ENCODE measurements at places on chromosomes 1 and 21. TPM values are rescaled to one million over a fixed set of nuclear protein-coding genes. Genes with fewer than 3 reads are reported as not detected.

GRCh38 chr1:165829888-165830287 lies 2.5 kb downstream of the UCK2 start:
- H3K4me1 ChIP-seq: peaks cover 5% of the 10 kb centered on the region
- H3K36me3 ChIP-seq: no peaks in the 10 kb centered on the region
- H3K27ac ChIP-seq: no peak overlapping the region
- no peak overlapping the region for H3K4me3 ChIP-seq
- no peaks in the 10 kb centered on the region for H3K27me3 ChIP-seq

- H3K27me3 ChIP-seq: no peaks in the 10 kb centered on the region
- DNase-seq: no peak
- no peaks in the 10 kb centered on the region for H3K4me1 ChIP-seq
- no peak overlapping the region for H3K27ac ChIP-seq
- H3K36me3 ChIP-seq: no peaks in the 10 kb centered on the region
- no peak overlapping the region for H3K4me3 ChIP-seq
These were observed 334.2 kb downstream of the RPS6KC1 start for GRCh38 chr1:213385201-213385600.

DNA sequence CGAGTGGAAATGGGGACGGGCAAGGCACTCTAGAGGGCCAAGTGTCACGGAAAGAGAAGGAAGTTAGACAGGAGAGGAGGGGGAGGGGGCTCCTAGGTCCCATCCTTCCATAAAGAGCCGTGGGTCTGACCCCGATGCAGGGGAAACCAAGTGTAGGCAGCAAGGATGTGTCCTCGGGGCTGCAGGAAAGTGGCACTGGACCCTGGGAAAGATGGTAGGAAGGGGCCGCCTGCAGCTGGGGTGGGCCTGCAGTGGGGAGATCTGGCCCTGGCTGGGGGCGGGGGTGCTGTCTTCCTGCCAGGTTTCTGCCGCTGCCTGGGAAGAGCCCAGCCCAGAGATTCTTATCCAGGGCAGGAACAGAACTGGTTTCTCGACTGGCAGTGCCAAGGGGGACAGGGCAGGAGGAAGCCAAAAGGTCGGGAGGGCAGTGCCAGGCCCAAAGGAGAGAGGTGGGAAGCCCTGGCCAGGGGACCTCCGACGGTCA lies 12.9 kb downstream of the CRABP2 start:
- peak overlapping the region; percentile 80 for H3K27ac ChIP-seq
- no peak overlapping the region for H3K4me3 ChIP-seq
- H3K36me3 ChIP-seq: no peaks in the 10 kb centered on the region
- peaks cover 45% of the 10 kb centered on the region for H3K4me1 ChIP-seq
- no peaks in the 10 kb centered on the region for H3K27me3 ChIP-seq
- peak; percentile 79 for DNase-seq

- H3K4me1 ChIP-seq: peaks cover 4% of the 10 kb centered on the region
- no peak overlapping the region for H3K4me3 ChIP-seq
- no peak for DNase-seq
- no peaks in the 10 kb centered on the region for H3K36me3 ChIP-seq
- no peaks in the 10 kb centered on the region for H3K27me3 ChIP-seq
These were observed 101.2 kb downstream of the FMN2 start for GRCh38 chr1:240192851-240193250.

- H3K4me3 ChIP-seq: no peak overlapping the region
- H3K36me3 ChIP-seq: no peaks in the 10 kb centered on the region
- H3K27ac ChIP-seq: peak overlapping the region; percentile 96
- peaks cover 60% of the 10 kb centered on the region for H3K4me1 ChIP-seq
These were observed 3.0 kb downstream of the SORT1 start for GRCh38 chr1:109394591-109395281.

DNA sequence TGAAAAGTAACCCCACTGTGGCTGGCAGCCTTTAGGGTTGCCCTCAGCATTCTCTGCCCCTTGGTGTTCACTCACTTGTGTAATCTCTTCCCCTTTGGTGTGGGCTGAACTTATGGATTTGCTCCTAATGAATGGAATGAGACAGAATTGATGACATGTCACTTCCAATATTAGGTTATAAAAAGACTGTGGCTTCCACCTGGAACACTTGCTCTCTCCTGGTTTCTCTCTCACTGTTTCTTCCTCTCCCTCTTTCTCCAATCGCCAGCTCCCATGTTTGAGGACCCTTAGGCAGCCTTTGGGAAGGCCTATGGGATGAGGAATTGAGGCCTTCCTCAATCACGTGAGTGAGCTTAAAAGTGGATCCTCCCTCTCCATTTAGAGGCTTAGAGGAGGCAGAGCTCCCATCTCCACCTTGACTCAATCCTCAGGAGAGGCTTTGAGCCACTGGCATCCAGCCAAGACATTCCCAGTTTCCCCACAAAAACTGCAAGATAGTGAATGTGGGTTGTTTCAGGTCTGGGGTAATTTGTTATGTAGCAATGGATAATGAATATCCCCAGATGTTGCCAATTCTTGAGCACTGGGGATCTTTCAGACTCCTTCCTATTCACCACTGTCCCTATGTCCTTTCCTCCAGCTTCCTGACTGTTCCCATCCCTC lies 95.5 kb upstream of the CD34 start:
- no peak overlapping the region for H3K4me3 ChIP-seq
- DNase-seq: no peak
- no peak overlapping the region for H3K27ac ChIP-seq
- H3K36me3 ChIP-seq: no peaks in the 10 kb centered on the region

DNA sequence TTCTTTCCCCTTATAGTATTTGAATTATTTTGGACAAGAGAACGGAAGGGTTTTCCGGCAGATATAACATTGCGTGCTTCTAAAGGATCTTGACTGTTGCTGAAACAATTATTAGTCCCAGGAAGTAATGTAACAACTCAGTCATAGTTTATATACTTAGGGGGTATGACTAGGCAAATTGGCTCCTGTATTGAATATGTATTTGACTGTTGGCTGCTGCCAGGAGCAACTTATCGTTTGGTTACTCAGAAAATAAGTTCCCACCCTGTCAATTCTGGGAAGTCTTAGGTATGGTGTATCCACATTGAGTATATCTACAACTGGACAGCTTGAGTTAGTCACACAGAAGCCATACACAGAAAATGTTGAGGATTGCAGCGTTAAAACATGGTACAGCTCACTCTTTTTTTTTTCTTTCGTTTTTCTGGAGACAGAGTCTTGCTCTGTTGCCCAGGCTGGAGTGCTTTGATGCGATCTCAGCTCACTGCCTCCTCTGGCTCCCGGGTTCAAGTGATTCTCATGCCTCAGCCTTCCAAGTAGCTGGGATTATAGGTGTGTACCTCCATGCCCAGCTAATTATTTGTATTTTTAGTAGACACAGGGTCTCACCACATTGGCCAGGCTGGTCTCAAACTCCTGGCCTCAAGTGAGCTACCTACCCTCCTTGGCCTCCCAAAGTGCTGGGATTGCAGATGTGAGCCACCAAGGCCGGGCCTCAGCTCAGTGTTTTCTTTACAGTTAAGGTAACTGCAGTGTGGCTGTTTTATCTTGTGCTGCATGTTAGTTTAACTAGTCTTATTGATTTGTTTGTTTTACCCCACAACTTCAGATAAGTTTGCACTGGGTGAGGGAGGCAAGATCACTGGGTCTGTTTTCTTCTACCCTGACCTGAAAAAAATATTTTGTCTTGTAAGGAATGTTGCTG lies 10.2 kb downstream of the SMAP2 start:
- H3K27me3 ChIP-seq: no peaks in the 10 kb centered on the region
- peak overlapping the region; percentile 74 for H3K27ac ChIP-seq

GRCh38 chr1:221621683-221622082 lies 120.2 kb downstream of the DUSP10 start:
- H3K4me1 ChIP-seq: no peaks in the 10 kb centered on the region
- DNase-seq: no peak
- no peak overlapping the region for H3K4me3 ChIP-seq
- no peak overlapping the region for H3K27ac ChIP-seq
- no peaks in the 10 kb centered on the region for H3K36me3 ChIP-seq

Gene TFF2
- total RNA-seq: 2.5 TPM

Gene LRRC3
- 0.81 TPM for total RNA-seq

Gene NEGR1
- total RNA-seq: 12.3 TPM

Gene SOX13
- 19.4 TPM for total RNA-seq
